ENCODE measurements at places on chromosomes 4 and X.

GRCh38 chr4:89099034-89099433 is 12.3 kb upstream of the TIGD2 start:
- peak; percentile 26 for DNase-seq

- no peak for DNase-seq
Observed at GRCh38 chrX:118867251-118867650, 43.6 kb downstream of the ZCCHC12 start.

- peak; percentile 31 for DNase-seq
Observed at GRCh38 chrX:119398974-119399771, at the start of gene SLC25A43. Gene SLC25A43, plus strand, starts transcription at chrX:119399336. Its CDS starts 68 bp downstream, at chrX:119399404.

DNA sequence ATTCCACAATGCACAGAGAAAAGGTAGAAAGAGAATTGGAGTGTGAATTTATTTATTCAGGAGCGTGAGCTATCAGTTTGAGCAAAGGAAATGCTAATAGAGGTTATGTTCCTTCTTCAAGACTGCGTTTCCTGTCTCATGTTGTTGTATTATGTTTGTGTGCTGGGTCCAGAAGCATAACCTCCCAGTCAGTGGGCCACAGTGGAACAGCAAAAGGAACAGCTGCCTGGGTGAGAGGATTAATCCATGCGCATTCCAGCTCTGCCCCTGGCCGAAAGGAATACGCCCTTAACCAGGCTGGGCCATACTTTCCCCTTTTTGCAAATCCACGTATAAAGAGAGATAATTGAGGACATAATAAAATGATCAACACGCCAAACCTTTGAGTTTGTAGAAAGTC is 32.4 kb upstream of the ARX start:
- no peak for DNase-seq

DNA sequence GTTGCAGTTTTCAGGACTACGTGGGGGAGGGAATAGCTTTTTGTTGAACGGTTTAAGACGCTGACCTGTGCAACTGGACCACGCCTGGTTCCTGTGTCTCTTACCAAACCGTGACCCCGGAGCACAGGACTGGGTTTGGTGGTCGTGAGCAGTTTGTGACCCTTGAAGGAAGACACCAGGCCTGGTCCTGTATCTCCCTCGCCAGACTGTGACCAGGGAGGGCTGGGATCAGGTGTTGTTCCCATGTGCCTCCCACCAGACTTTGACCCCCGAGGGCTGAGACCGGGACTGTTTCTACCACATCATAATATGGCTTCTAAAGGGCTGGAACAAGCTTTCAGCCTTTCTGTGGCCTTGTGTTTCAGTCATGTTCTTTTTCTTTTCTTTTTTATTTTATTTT is 683 bp downstream of the EBP start:
- no peak for DNase-seq

- no peak for DNase-seq
Observed at GRCh38 chr4:24743206-24743605, 52.2 kb upstream of the SOD3 start.

DNA sequence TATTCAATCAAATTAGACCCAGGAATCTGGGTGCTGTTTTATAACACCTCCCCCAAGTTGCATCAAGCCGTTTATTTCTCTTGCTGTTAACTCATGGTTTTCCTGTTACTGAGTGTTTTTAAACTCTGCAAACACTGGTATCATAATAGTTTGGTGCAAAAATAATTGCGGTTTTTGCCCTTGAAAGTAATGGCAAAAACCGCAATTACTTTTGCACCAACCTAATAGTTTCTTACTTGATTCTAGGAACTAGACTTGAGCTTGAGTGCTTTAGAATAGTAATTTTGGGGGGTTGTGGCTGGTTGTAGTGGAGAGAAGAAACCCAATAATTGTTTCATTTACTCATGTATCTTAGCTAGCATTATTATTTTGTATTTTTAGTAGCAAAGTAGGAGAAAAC is 156.6 kb downstream of the FHIP1A start:
- no peak for DNase-seq

GRCh38 chr4:113811359-113811758 is 49.8 kb upstream of the CAMK2D start:
- no peak for DNase-seq

DNA sequence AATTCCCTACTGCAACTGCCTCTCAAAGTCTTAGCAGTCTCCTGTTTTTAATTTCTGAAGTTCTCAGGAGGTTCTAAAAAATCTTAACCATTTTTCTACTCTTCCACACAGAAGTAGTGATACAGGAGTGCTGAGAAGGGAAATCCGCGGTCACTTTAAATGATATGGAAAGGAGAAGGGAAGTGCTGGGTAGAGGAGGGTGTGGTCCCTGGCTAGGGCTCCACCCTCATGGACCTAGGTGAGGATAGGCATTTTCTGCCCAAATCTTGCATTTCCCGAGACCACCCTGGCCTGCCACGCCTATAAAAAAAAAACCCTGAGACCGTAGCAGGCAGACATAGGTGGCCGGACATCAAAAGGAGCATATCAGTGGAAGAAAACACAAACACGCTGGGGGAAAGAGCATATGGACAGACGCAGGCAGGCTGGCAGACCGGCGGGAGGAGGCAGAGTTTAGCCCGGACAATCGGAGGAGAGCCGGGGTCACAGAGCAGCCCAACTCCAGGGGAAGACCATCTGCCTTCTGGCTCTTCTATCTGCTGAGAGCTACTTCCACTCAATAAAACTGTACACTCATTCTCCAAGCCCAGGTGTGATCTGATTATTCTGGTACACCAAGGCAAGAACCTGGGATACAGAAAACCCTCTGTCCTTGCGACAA is 85.7 kb downstream of the POU3F4 start:
- no peak for DNase-seq

GRCh38 chrX:154436374-154436982 is 476 bp upstream of the GDI1 start:
- no peak for DNase-seq

DNA sequence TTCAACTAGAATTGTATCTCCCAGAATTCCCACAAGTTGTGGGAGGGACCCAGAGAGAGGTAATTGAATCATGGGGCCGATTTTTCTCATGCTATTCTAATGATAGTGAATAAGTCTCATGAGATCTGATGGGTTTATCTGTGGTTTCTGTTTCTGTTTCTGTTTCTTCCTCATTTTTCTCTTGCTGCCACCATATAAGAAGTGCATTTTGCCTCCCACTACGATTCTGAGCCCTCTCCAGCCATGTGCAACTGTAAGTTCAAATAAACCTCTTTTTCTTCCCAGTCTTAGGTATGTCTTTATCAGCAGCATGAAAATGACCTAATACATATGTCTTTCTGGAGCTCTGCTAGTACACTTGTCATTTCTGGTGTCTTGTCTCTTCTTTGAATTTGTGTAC is 22.1 kb upstream of the OR13H1 start:
- DNase-seq: no peak

GRCh38 chr4:99806545-99806944 is 10.1 kb upstream of the DAPP1 start:
- DNase-seq: no peak

DNA sequence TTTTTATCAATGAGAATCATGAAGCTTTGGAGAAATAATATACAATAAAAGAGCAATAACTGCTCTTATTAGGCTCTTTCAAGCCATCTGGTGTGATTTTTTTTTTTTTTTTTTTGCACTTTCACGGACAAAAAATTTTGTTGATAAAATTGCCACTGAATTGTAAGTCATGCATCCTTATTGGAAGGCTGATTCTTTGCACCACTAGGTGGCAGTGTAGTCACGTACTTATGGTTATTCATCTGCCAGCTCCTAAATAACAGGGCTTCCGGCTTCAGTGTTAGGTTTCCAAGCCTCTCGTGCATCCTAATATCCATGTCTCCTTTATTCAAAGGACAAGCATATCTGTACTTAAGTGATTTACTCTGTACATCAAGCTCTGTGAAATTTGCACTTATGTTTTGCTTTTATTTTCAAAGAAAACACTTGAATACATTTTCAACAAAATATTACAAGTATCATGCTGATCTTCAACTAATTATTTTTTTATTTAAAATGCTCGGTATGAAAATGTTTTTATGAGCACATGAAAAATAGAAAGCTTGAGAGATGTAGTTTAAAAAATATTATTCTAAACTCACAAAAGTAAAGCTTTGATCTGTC is 1578.3 kb upstream of the TENM3 start:
- peak; percentile 91 for DNase-seq

GRCh38 chrX:40581336-40581920 is 658 bp downstream of the ATP6AP2 start:
- peak; percentile 10 for DNase-seq

DNA sequence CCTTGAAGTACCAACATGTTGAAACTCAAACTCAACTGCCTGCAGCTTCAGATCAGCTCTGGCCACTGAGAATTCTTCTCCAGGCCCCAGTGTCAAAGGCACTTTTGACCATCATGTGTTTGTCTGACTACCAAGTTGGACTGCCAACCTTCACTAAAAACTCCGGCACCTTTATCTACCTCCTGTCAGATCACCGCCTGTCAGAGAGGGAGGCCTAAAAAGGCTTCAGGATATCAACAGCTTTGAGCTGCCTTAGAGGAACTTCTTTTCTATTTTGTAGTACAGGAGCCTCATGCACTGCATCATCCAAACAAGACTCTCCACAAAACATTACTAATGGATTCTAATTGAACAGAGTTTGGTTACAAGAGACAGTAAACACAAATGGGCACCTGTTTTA is 2.8 kb downstream of the ACSL1 start:
- no peak for DNase-seq

- no peak for DNase-seq
Observed at GRCh38 chr4:158835226-158836001, 66.6 kb downstream of the FNIP2 start.

GRCh38 chrX:13050151-13050550 is 5.7 kb upstream of the FAM9C start:
- no peak for DNase-seq

DNA sequence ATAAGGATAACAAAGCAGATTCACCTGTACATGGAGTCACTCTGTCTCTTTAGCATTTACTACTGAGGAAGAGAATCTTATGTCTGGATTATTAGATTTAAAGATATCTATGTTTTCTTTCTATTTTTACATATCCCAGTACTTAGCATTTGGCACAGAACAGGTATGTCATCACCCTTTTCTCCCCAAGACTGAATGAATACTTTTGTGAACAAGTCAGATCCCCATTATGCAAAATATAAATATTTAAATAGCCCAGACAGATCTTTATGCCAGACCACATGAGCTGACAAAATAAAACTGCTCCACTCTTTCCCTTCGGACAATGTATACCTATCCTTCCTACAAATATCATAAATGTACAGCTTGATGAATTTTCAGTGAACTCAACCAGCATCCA is 94.5 kb downstream of the CASK start:
- no peak for DNase-seq

- no peak for DNase-seq
Observed at GRCh38 chr4:129738175-129738574, 642.2 kb downstream of the C4orf33 start.

DNA sequence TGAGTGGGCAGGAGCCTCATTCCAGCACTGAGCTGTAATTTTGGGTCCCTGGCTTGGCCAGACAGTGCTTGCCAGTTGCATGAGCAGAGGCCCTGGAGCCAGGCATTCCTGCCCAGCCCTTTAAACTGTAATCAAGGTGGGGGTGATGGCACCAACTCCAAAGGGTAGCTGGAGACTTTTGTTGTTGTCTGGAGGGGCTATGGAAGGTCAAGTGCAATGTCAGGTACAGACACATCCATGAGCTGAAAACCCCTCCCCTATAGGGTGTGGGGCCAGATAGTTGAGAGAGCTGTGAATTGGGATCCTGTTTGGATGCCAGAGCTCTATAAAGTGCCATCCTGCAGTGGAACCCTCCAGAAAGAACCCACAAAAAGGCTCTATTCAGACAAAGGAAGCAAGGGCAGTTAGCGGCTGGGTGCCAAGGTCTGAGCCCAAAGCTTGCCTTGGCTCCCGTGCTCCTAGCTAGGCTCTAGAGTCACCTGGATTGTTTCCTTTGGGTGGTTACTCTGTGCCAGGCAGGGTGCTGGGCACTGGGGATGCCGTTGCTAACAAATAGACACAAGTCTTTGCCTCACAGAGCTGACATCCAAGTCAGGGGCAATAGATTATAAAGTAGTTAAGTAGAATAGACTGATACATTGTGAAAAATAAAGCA is 163.0 kb downstream of the EFNB1 start:
- no peak for DNase-seq

GRCh38 chr4:7414046-7414445 is 20.7 kb downstream of the PSAPL1 start:
- DNase-seq: no peak

GRCh38 chrX:33285550-33285949 is 74.2 kb upstream of the DMD start:
- DNase-seq: peak; percentile 6

DNA sequence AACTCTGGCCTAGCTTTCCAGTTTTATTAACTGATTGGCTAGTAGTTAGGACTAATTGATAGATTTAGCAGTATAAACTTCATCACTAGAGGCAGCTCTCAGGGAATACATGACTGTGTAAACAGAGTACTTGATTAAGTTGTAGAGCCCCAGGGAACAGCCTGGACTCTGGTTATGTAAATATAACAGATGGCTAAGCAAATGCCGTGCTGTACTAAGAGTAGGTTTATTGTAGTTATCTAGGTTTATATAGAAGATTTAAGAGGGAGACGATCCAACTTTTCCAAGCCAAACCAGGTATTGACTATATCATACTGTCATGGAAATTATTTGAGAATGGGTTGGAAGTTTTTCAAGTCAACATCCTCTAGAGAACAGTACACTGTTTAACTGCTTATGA is 463.4 kb upstream of the GRID2 start:
- no peak for DNase-seq

DNA sequence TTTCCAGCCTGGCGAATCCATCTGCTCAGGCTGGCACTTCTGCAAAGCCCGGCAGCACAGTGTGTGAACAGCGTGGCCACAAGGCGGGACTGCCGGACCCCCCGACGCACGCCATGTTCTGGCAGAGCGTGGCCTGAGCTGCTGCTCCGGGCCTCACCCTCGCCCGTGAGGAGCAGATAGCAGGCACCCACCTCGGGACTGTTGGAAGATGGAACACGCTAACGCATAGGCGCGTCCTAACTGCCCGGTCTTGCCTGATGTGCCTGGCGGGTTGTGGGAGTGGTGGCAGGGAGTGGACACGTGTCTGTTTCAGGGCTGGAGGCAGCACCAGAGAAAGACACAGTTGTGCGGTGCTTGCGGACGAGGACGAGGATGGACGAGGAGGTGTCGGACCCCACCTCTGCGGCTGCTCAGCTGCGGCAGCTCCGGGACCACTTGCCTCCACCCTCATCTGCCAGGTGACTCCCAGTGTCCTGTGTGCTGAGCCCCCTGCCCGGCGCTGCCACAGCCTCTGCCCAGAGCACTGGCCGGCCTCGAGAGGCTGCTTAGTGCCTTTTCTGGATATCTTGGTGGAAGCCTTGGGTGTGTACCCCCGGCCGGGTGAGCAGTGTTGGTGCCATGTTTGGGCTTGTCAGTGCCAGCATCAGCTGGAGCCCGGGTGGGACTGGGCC is 28.2 kb downstream of the UVSSA start:
- DNase-seq: no peak

GRCh38 chrX:18873189-18873791 is 110.6 kb downstream of the PHKA2 start:
- peak; percentile 75 for DNase-seq

GRCh38 chr4:94338681-94339351 is 3.8 kb downstream of the HPGDS start:
- no peak for DNase-seq

- DNase-seq: no peak
Observed at GRCh38 chr4:38509551-38509950, 154.4 kb upstream of the KLF3 start.

All from MCF 10A (cell line).